ENCODE measurements at places on chromosomes 11 and 22.
A peak's percentile ranks its signal among the peaks of the same experiment; 100 is the strongest.

- DNase-seq = no peak
Observed at GRCh38 chr11:41795004-41795403, 335.6 kb upstream of the LRRC4C start.

DNA sequence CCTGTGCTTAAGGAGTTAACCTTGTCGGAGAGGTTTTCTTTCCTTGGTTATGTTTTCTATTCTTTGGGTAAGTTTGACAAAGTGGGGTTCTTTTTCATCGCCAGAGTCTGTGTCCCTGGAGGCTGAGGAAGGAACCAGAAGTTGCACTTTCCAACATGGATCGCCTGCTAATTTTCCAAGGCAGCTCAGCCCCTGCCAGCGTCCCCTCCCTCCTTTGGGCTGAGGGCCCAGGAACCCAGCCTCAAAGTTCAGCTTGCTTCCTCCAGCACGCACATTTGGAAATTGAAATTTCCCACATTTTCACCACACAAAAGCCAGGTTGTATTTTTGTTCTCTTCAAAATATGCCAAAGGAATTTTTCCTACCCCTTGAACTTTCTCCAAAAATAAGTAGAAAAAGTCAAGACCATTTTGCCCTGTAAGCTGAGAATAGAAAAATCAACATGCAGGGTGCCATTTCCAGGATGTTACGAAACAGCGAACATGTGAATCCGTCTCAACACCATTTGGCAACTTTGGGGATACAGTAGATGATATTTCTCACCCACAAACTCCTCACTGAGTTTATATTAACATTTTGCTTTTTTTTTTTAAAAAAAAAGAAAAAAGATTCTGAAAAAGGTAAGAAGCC, 343.5 kb downstream of the TENM4 start:
- DNase-seq = no peak

- no peak for DNase-seq
Observed at GRCh38 chr11:74043450-74043849, 34.6 kb upstream of the UCP3 start.

- DNase-seq = no peak
Observed at GRCh38 chr11:69377953-69378302, 84.0 kb downstream of the MYEOV start.

DNA sequence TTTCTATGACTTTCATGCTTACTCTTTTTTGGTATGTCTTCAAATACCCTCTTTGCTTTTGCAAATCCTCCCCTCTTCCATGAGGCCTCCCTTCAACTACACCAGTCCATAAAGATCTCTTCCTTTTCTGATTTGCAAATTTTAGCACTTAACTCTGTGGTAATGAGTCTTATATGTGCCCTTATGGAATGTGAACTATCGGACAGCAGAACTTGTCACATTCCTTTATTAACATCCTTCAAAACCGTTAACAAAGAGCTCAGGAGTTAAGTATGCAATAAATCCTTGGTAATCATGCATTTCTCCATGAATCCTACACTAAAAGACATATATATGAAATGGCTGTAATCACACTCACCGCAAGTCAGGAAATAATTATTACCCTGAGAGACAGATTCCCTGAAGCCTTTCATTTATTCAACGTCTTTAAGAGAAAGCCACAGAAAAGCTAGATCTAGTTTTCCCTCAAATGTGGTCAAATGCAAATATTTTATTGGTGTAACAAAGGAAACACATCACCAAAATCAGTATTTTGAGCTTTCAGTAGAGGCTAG, 7.4 kb downstream of the CLNS1A start:
- DNase-seq = no peak

- DNase-seq = no peak
Observed at GRCh38 chr22:45644714-45645113, 26.9 kb upstream of the ATXN10 start.

DNA sequence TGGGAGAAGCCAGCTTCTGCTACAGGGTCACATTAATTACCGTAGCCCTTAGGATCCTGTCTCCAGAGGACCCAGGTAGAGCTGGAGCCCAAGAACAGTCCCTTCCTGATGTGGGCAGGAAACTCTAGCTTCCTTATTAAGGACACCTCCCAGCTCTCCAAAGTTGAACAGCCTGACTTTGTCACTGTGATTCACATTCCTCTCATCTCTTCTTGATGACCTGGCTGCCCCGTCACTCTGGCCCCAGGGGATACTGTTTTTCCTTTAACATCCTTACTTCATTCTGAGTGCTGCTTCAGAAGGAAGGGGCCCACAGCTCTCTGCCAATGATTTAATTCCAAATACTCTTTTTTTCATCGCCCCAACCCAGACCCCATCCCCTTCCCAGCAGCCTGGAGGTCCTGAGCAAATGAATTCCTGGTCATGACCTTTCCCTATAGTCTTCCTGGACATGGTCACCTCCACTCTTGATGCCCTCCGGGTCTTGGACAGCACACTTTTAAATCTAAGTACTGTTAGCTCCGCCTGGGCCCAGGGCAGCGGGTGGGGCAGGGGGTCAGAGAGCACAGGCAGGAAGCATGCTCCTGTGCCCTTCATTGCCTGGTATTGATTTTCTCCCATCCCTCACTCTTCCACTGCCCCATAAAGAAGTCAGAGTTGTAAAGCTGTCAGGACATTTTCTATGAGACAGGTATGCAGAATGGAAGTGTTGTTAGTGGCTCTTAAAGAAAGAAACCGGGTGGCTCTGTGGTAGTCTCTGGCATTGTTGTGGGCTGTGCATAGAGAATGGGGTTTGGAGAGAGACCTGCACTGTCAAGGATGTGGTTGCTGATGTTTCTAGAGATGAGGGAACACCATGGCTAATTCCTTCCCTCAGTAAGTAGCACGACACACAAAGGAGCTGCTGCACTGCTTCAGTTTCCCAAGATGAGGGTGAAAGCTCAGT, 22.3 kb upstream of the SPON1 start:
- DNase-seq = no peak

GRCh38 chr11:80241766-80242165, 800.9 kb upstream of the TENM4 start:
- DNase-seq = no peak

- DNase-seq = no peak
Observed at GRCh38 chr11:34643846-34644245, 23.0 kb downstream of the EHF start.

DNA sequence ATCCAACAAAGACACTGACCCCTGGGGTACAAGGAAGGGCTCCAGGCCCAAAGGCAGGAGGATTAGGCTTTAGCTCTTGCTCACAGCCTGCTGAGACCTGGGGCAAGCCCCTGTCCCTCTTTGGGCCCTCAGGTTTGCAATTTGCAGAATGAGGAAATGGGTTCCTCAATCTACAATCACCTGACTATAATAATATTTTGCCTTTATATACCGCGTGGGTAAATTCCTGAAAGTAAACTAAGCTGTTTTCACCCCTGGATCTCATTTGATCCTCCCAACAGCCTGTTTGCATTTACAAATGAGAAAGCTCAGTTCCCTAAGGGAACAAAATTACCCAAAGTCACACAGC, 797 bp downstream of the STARD10 start:
- no peak for DNase-seq

DNA sequence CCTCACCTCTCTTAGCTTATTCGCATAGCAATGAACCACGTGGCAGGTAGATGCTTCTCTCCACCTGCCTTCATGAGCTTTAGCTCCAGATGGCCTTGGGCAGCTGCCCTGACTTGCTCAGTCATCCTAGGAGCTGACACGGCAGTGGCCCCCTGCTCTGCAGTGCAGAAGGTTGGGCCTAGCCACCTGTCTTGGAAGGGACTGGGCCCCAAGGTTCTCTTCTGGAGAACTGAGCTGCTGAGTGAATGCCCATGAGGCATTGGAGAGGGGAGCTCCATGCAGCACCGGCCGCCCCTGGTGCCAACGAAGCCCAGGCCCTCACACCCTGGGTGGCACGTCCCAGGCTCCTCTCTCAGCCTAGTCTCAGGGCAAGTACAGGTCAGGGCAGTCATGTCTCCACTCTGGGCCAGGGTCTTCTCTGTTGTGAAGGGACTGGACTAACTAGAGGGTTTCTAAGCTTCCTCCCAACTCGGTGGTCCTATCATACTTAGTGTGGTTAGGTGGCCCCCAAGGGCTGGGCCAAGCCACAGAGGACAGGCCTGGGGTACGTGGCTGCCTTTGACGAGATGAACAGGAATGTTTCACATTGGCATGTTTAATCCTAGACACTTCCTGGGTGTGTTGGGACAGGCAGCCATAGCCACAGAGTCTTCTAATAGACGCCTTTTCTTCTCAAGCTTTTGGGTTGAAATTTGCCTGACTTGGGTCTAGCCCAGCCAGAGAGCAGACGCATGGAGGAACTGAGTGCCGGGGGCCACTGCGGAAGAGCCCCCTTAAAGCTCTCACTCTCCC, 47.9 kb downstream of the ALX4 start:
- no peak for DNase-seq

GRCh38 chr11:36564376-36565030, 3.3 kb upstream of the RAG1 start:
- peak; percentile 51 for DNase-seq

DNA sequence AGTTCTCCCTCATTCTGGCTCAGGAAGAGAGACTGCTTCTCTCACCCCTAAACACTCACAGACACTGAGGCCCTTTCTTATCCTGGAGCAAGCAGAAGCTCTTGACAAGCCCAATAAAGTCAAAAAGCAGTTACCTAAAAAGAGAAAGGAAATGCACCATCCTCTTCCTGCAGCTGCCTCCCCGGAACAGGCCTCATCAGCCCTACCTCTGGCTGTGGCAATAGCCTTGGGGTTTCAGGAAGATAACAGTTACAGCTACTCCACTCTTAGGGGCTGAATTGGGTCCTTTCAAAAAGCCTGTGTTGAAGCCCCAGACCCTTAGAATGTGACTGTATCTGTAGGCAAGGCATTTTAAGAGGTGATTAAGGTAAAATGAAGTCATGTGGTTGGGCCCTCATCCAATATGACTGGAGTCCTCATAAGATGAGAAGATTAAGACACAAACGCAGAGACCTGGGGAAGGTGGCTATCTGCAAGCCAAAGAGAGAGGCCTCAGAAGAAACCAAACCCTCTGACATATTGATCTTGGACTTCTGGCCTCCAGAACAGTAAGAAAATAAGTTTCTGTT, 3.5 kb upstream of the LGALS12 start:
- DNase-seq = no peak

- no peak for DNase-seq
Observed at GRCh38 chr11:96579656-96580055, 189.8 kb downstream of the JRKL start.

- DNase-seq = no peak
Observed at GRCh38 chr11:85123752-85124231, 503.4 kb downstream of the DLG2 start.

DNA sequence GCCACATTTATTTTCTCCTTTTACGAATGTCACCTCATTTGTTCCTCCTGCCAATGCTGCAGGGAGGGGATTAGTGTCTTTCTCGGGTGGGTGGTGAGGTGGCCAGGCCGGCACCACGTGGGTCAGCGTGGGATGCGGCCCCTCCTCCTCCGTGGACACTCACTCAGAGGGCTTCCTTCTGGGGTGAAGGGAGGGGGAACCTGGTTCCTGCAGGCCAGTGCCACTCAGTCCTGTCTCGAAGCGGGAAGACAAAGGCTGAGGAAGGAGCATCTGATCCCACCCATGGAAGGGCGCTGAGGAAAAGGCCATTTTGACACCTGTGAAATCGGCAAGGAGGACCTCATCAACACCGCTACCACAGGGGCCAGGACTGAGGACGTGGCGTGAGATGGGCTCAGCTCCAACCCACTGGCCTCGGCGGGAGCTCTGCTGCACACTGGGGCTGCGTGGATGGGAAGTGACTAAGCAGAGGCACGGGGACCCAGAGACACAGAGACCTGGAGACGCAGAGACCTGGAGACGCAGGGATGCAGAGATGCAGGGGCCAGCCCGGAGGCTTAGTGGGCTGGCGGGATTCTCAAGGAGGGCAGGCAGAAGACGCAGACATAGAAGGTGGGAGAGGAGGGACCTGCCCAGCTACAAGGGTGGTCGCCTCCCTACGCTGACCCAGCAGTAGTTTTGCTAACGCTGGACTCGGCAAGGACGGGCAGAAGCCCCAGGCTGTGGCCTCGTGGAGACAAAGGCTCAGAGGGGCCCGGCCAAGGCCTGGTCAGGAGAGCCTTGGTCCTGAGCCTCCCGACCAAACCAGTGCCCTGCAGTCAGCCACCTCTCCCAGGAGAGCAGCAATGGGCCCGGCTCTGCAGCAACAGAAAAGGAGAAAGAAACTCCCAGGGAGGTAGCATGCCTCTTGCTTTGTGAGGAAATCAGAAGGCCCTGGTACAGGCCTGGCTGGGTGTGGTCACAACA, 1071.2 kb downstream of the BRD1 start:
- no peak for DNase-seq

GRCh38 chr11:133081020-133081419, 451.3 kb downstream of the OPCML start:
- no peak for DNase-seq

DNA sequence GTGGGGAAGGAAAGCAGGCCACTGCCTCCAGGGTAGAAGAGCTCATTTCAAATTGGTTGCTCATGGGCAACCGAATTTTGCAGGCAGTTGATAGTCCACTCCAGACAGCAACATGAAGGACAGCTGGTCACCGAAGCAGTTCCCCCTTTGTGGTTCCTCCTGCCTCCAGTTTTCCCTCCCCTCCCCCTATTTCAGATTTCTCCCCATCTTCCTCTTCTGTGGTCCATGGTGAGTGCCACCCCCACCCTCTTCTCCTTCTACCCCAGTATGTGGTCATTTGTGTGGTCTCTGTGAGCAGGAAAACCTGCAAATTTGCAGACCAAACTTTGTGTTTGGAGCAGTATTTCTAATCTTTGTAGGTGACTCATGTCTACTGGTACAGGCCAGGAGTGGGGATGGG, 38.2 kb upstream of the PAK1 start:
- DNase-seq = no peak

GRCh38 chr11:91872243-91872642, 352.4 kb upstream of the FAT3 start:
- no peak for DNase-seq

- DNase-seq = no peak
Observed at GRCh38 chr22:45462034-45462655, 40.5 kb upstream of the FBLN1 start.

GRCh38 chr22:19688301-19689290, 25.7 kb upstream of the SEPTIN5 start:
- no peak for DNase-seq

DNA sequence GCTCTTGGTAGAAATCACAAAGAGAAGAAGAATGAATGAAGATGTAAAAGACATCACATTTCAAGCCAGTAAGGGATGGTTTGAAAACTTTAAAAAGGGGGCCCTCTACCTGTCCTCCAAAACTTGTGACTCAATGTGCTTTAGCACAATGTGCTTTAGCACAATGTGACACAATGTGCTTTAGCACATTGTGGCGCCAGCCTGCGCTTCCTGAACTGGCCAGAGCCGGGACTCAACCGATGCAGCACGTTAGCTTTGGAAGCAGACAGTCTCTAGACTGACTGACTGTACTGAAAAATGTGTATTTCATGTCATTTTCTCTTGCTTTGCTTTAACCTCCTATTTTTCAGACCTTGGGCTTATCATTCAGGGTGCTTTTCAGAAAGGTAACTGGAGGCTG, 63.5 kb downstream of the FAM83F start:
- peak; percentile 75 for DNase-seq

DNA sequence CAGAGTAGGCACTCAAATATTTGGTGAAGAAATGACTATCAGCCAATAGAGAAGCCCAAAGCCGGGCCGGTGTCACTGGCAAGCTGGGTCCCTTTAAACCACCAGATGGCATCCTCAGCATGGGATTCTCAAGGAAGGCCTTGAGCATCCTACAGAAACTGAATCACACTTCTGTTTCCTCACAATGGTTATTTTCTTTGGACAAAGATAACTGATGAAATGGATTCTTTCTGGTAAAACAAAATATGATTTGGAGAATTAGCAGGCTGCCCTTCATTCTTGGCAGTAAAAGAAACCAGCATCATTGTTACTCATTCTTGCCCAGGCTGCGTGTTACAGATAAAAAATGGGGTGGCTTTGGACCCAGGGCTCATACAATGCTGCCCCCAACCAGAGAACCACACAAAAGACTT, 30.3 kb upstream of the ASPHD2 start:
- DNase-seq = peak; percentile 74

Measured in activated CD4-positive, alpha-beta T cell treated with anti-CD3 and anti-CD28 coated beads for 48 hours (primary cell).